Endothelial cell (in vitro differentiated cells): ENCODE measurements at places on chromosomes 7 and 10. TPM values are rescaled to one million over a fixed set of nuclear protein-coding genes. Genes with fewer than 3 reads are reported as not detected.
A peak's percentile ranks its signal among the peaks of the same experiment; 100 is the strongest.

- DNase-seq, result no peak
Observed at GRCh38 chr10:124250506-124250905, 157.1 kb upstream of the CHST15 start.

DNA sequence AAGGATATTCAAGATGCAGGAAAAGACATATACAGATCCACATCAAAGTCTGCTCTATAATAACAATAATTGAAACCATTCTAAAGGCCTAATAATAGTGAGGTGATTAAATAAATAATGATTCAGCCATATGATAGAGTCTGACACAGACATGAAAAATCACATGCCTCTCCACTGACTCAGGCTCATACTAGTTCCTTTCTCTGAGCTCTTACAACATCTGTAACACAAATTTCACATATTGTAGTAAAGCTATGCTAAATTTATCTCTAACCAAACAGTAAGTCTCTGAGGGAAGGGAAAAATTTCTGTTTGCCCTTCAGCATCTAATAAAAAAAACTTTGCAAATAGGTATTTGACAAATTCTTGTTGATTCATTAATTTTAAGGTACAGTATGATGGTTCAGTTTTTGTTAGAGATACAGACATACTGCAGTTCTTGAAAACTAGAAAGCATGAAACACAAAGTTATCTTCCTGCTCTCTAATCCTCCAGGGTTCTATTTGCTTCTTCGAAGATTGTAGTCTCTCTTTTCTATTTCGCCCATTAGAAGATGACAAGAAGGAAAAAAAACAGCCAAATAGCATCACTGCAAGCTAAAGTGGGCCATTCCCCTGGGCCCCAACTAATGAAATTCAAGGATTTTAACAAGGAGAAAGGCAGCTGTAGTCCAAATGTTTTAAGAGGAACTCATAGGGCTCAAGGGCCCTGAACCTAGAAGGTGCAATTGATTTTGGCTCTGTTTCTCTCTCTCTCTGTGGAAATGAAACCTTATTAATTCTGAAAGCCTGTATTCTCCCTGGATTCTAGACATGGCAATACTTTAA, 53.9 kb downstream of the CUBN start:
- no peak for DNase-seq

GRCh38 chr7:92158660-92159575, 20.0 kb downstream of the LRRD1 start:
- no peak for DNase-seq

- peak; percentile 24 for DNase-seq
Observed at GRCh38 chr10:86100581-86101061, 266.0 kb downstream of the GRID1 start.

GRCh38 chr10:125691160-125691981, 8.4 kb upstream of the TEX36 start:
- no peak for DNase-seq

Gene CALML5
- total RNA-seq, result not detected

GRCh38 chr7:81714306-81714705, 55.5 kb downstream of the HGF start:
- no peak for DNase-seq

GRCh38 chr10:133295426-133296320, 13.0 kb downstream of the TUBGCP2 start:
- no peak for DNase-seq

DNA sequence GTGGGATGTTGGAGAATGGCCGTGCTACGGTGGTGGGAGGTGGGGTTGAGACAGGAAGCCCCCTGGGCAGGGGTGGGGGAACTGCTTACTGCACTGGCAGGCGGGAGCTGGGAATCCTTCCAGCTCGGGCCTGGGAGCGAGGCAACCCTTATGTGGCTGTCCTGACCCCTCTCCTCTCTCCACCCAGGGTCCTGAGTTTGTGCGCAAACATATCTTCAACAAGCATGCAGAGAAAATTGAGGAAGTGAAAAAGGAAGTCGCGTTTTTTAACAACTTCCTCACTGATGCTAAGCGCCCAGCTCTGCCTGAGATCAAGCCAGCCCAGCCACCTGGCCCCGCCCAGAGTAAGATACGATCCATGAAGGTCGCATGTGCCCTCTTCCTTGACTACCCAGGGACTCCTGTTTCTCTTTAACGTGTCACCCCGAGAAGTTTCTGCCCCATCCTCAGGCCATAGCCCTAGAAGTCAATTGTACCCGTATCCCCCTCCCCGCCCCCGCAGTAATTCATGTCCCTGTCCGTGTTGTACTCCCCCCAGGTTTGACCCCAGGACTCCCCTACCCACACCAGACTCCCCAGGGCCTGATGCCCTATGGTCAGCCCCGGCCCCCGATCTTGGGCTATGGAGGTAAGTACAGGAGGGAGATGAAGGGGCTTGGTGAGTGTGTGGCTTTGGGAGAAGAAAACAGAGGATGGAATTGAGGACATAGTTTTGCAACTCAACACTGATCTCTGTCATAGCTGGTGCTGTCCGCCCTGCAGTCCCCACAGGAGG, 1.8 kb downstream of the UFSP1 start:
- DNase-seq, result no peak

Gene HHEX
- total RNA-seq, result 182 TPM

Gene DKK1
- 6.8 TPM for total RNA-seq

Gene APBB1IP
- total RNA-seq, result not detected

- no peak for DNase-seq
Observed at GRCh38 chr10:45353186-45353585, 20.8 kb upstream of the ALOX5 start.

- no peak for DNase-seq
Observed at GRCh38 chr10:128098631-128099030, 27.6 kb downstream of the MKI67 start.

- DNase-seq, result no peak
Observed at GRCh38 chr10:106278383-106278782, 886.1 kb downstream of the SORCS1 start.

- no peak for DNase-seq
Observed at GRCh38 chr7:140027858-140028257, 34.9 kb downstream of the PARP12 start.

Gene TMEM213
- total RNA-seq, result not detected

DNA sequence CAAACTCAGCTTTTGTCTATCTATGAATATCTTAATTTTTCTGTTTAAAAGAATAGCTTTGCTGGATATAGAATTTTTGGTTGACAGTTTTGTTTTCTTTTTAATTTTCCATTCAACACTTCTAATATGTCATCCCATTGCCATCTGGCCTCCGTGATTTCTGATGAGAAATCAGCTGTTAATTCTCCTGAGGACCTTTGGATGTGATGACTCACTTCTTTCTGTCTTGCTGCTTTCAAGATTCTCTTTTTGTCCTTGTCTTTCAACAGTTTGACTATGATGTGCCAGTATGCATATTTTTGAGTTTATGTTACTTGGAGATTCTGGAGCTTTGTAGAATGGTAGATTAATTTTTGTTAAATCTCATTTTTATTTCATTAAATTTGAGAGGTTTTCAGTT, 38.4 kb downstream of the ZNF518A start:
- DNase-seq, result no peak

DNA sequence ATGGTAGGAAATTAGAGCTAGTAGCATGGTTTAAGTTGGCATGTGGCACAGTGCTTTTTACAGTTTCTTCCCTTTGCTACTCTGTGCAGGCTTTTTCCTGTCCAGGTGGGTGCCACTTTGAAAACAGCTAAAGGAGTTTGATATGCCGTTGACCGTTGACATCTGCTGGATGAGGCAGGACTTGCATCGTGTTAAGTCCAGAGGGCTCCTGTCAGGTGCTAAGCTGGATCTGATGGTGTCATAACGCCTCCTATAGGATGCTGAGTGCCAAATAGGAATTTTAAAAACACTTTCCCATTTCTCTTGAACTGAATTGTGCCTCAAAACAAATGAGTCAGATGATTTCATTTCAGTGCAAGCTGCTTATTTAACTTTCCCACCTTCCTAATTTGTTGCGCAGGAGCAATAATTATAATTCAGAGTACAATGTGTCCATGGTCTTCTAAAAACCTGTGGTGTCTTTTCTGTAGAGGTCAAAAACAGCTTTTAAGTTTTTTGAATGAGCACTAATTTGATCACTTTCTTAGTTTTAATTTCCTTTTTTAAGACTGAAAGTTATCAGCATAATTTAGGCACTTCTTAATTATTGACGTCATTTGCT, 178.3 kb downstream of the CDCA7L start:
- peak; percentile 49 for DNase-seq
